ENCODE measurements at places on chromosomes 2 and 18.

GRCh38 chr2:40654346-40654745 is 202.5 kb upstream of the SLC8A1 start:
- no peak for DNase-seq

DNA sequence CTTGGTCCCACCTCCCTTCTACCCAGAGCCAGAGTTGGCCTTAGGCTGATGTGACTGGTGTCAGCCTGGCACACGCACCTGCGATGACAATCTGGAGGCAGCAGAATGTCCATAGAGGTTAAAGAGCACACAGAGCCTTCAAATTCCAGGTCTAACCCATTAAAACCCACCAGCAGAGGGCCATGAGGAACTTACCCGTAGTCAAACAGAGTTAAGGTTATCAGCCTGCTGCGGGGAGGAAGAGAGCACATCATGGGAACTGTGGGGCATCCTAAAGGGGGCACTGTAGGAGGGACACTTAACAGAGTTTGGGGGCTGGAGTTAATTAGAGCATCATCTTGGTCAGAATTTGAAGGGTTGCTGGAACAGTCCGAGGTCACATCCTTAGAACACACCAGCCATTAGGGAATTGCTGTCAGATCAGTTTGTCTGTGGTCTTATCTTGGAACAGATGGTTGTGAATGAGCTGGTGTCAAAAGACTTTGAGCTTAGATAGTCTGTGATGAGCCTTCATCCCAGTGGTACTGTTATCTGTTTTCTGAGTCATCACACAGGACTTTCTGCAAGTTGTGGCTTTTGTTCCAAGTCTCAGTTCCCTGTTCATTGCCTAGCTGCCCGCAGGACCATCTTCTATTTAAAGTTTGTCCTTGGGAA is 248.6 kb downstream of the LOXHD1 start:
- DNase-seq: no peak

GRCh38 chr2:217008794-217009193 is 148.9 kb upstream of the TNP1 start:
- DNase-seq: no peak

- DNase-seq: no peak
Observed at GRCh38 chr18:57837917-57838548, 34.9 kb upstream of the ATP8B1 start.

DNA sequence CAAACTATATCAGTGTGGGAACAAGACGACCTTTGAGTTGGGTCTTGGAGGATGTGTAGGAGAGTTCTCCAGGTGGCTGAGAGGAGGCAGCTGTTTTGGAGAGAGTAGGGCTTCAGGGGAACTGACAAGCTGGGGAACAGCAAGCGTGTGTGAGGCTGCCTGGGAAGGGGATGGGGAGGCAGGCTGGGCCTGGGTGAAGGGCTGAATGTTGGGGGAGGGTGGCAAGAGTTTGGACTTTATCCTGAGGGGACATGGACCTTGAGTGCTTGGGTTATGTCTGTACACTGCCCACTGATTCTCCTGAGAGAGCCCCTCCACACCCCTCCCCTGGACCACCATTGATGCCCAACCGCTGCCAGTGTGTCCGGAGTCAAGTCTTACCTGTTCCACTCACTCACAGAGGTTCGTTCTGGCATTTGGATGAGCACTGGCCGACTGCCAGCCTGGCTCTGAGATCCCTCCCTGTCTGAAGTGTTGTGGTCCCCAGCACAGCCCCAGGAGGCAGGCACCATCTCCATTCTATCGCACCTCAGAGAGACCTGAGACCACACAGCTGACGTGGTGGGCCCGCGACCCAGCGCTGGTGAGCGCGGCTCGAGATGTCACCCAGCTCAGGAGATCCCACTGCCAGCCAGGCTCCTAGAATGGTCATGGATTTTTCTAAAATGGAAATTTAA is 59.5 kb downstream of the DCDC2C start:
- no peak for DNase-seq

DNA sequence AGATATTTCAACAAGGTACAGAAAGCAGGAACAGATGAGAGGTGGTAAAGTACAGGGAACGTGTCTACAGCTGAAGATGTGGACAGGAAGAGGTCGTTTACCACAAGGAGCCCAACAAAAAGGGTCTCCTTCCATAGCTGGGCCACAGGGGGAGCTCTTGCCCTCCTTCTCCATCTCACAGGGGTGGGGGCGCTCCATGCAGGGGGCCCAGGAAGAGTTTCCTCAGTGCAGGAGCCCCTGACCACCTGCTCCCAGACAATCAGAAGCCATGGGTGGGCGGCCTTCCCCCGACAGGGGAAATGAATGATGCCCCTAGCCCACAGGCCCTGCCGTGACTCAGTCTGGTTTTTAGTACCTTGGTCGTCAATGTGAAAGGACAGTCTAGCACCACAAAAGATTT is 163.6 kb upstream of the ZNF516 start:
- DNase-seq: no peak
